ENCODE measurements at places on chromosomes 12 and 14. TPM values are rescaled to one million over a fixed set of nuclear protein-coding genes. Genes with fewer than 3 reads are reported as not detected.

Gene SPX
- total RNA-seq, result not detected

Gene CFAP251
- total RNA-seq, result 0.51 TPM

Gene WNT1
- 0.70 TPM for total RNA-seq

Gene FAR2
- 4.9 TPM for total RNA-seq

Gene LRRC9
- total RNA-seq, result not detected

Gene DHRS2
- total RNA-seq, result 0.55 TPM

Gene RNASE1
- total RNA-seq, result not detected

Gene PRR4
- 2.0 TPM for total RNA-seq

Gene SLC17A8
- total RNA-seq, result not detected

Gene GPRC5D
- total RNA-seq, result not detected

Gene SLCO1B1
- total RNA-seq, result not detected

Gene DACT1
- 18.5 TPM for total RNA-seq

Gene ATXN7L3B
- 46.8 TPM for total RNA-seq

Gene B4GALNT1
- not detected for total RNA-seq

Gene TBX3
- 0.44 TPM for total RNA-seq

Gene LIN7A
- total RNA-seq, result not detected

GRCh38 chr12:127515941-127516340, 751.0 kb upstream of the TMEM132C start:
- no peak for DNase-seq

DNA sequence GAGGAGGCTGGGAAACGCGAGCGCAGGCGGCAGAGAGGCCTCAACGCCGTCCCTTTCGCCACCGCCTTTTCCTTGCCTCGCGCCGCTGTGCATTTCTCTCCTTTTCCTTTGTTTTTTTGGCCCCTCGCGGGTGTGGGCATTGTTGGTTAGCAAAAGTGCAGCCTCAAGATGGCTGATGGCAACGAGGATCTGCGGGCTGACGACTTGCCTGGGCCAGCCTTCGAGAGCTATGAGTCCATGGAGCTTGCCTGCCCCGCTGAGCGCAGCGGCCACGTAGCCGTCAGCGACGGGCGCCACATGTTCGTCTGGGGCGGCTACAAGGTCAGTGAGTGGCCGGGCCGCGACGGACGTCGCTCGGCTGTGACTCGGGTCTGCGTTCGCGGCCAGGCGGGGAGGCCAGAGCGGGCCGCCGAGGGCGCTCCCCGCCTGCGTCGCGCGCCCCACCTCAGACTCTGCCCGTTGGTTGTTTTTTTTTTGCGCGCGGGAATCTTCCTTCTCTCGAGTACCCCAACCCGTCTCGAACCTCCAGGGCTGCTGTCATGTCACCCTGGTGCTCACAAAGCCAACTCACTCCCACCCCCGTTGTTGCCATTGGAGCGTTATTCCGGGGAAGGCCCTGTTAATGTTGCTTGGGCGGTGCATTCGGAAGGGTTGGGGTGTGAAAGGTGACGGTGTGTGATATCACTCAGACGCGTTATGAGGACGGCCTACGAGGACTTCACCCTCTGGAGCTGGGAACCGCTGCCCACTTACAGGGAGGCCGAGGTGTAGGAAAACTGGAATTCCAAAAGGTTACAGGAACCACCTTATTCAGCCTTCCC, 558 bp downstream of the KLHDC2 start:
- peak; percentile 62 for DNase-seq

GRCh38 chr14:99579120-99579836, 24.7 kb downstream of the CCDC85C start:
- no peak for DNase-seq

DNA sequence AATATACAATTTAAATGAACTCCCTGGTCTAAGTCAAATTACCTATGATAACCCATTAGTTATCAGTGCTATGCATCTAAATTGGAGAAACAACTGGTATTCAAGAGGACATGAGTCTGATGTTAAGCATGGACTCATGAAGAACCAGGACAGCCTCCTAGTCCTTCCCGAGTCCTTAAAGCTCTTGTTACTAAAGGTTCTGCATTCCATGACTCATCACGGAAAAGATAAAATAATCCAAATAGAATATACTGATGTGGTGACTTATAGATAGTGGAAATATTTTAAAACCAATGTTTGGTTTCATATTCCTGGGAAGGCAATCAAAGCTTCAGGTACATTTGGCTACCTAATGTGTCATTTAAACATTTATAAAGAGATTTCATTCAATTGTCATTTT, 117.2 kb upstream of the PMCH start:
- no peak for DNase-seq

GRCh38 chr14:40629144-40629543, 977.5 kb upstream of the LRFN5 start:
- no peak for DNase-seq

- no peak for DNase-seq
Observed at GRCh38 chr12:123057513-123058265, 77.2 kb downstream of the ARL6IP4 start.

DNA sequence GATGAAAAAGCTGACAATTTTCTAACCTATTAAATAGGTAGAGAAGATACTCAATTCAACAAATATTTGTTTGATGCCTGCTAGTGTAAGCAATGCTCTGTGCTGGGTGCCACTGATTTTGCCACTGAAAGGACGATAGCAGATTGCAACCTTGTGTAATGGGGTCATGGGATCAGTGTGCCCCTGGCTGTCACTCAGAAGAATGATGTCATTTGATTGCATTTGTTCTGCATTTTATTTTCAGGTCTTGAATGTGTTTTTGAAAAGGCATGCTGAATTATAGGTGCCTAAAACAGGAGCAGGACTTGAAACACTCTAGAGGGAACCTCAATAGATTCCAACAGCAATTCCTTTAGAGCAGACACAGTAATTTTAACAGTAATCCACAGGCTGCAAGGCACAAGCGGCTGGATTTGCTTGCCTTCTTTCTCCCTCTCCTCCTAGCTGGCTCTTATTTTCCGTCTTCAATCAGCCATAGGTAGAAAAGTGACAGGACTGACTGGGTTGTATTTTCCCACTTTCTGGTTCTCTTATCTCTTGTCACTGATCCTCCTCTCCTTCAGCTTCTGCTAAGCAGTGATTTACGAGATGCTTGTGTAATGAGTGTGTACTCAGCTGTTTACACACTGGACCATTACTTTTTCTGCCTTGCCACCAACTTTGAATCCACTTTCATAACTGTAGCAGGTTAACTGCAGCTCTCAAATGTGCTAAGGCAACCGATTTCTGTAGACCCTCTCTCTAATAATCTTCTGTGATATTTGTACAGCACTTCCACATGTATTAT, 4.1 kb downstream of the PLXNC1 start:
- DNase-seq, result no peak

GRCh38 chr12:4164559-4165558, 108.7 kb upstream of the CCND2 start:
- DNase-seq, result peak; percentile 57

DNA sequence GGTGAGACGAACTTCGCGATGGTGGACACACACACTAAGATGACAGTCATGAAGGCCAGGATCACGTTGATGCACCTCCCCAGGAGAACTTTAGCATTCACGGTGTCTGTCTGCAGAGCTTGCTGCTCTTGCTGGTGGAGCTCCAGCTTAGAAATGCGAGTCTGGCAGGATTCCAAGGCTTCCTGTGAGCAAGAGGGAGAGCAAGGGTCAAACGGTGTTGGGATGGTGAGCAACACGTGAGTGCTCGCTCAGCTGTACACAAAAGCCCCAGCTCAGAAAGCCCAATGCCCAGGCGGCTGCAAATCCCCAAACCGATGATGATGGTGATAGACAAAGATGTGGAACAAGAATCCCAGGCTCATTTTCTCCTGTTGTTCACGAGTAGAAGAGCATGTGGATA, 78.8 kb downstream of the TMCC3 start:
- no peak for DNase-seq

DNA sequence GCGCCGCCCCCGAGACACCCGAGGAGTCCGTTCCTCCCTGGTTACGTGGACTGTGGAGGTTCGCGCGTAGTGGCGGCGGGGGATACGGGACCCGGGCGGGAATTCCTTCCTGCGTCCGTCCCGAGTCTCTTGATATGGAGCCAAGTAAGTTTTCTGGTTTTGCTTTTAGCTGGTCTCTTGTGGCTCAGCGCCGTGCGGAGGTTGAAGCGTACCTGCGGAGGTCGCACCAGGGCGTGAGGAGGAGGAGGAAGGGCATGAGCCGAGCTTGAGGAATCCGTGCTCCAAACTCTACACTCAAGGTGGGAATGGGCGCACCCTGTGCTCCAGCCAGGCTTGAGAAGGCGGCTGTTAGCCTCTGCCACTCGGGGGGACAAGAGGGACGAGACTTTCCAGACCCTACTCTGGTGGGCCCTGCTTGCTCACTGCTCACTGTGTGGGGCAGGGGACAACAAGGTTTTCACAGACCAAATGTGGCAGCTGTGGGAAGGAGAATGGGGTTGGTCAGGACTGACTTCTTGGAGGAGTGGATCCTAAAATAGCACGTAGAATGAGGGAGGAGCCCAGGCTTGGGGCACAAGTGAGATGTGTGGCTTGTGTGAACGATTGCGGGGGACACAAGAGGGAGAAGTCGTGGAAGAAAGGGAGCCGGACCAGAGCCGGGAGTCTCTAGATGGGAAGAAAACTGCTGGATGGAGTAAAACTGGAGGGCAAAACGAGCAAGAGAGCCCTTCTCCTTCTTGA, 577 bp downstream of the ATG101 start:
- no peak for DNase-seq

DNA sequence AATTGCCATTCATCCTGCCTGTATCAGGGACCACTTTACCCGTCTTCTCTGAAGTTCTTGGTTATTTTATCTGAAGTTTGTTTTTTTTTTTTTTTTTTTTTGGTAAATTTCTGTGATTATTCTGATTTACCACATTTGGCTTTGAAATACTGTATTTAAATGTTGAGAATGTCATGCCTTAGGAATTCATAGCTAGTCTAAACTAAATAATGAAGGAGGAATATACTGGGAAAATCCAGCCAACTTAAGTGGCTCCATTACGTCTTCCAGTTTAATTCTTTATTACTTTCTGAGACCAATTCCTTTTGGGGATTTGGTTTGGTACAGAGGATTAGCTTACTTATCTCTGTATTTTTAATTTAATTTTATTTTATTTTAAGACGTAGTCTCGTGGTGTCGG, 60.3 kb upstream of the KCNMB4 start:
- DNase-seq, result no peak
